ENCODE measurements at places on chromosomes 12 and 14.

- DNase-seq = no peak
These were observed 21.0 kb upstream of the MAGOHB start for GRCh38 chr12:10634427-10634826.

DNA sequence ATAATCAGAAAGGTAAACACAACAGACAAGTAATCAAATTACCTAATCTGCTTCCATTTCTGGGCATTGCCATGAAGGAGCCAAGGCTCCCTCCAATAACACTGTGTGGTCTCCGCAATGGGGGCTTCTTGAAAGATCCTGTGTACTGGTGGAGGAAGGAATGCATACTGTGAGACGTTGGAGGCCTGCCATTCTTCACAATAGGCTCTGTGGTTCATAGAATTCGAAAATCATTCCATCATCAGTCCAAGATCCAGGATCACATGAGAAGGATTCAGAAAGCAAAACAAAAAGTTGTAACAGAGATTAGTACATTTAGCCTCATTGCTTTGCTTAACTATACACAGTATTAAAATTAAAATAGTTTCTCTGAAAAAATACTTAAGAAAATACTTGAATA, 76.3 kb downstream of the CDK17 start:
- no peak for DNase-seq

DNA sequence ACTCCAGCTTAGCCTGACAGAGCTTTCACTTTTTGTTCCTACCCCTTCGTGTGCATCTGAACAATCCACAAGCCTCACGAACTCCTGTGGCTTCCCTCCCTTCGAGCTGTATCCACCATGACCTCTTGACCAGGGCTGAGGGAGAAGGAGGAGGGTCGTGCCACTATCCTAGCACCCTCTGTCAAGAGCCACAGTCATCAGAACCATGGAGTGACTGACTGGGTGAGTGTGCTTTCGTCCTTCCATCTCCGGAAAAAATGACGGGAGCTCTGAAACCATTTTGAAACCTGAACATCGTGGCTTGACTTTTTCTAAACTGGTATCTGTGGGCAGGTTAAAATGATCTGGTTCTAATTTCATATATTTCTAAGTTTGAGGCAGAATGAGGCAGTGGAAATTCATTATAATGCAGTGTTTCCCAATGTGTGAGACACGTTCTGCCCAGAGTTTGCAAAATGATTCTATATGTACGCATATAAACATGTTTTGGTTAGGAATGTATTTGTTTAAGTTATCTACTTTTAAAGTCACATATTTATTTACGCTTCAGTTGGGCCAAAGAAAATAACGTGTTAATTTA, 27.0 kb downstream of the IL26 start:
- no peak for DNase-seq

DNA sequence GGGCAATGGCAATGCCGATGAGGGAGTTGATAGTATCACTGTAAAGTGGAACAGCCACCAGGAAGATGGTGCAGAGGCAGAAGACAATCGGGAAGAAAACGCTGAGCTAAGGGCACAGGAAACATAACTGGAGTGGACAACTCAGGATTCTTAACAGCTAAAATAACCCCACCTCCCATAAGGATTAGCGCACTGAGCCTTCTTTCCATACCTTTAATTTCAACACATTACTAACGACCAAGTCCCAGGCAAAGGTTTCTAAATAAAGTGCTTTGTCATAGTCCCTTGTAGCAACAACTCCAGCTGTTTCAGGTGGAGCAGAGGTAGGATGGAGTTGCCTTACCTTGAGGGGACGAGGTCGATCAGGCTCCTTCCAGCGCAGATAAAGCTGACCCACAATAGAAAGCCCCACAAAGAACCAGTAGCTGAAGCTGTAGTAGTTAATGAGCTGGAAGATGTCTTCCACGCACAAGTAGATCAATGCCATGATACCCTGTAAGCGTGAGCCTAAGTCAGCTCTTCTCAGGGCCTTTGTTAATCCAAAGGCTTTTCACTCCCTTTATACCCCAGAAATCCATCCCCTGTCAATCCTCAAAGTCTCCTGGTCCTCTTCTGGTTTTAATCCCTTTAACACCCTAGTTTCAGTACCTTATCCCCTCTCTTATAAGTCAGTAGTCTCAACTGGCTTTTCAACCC, 7.7 kb downstream of the OXA1L start:
- DNase-seq = no peak

GRCh38 chr12:124520265-124520701, 47.1 kb downstream of the NCOR2 start:
- no peak for DNase-seq

DNA sequence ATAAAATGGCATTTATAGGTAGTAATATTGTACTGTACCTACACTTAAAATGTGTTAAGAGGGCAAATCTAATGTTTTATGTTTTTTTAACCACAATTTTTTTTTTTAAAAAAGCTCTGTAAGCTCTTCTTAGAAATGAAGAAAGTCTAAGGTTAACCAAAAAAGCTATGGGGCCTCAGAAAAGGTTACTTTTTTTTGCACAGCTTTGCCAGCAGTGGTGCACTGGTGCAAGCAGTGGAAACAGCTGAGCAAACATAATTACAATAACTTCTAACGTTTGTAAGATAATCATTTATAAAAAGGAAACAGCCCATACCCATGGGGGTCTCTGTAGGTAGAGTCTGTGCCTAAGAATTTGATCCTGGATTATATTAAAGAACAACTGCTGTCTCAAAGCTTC, 85.1 kb upstream of the NID2 start:
- no peak for DNase-seq

GRCh38 chr14:35158951-35159653, 36.8 kb downstream of the PRORP start:
- no peak for DNase-seq

GRCh38 chr14:103887557-103888115, 40.3 kb upstream of the PPP1R13B start:
- DNase-seq = no peak

GRCh38 chr12:22083167-22083566, 37.1 kb downstream of the CMAS start:
- no peak for DNase-seq

DNA sequence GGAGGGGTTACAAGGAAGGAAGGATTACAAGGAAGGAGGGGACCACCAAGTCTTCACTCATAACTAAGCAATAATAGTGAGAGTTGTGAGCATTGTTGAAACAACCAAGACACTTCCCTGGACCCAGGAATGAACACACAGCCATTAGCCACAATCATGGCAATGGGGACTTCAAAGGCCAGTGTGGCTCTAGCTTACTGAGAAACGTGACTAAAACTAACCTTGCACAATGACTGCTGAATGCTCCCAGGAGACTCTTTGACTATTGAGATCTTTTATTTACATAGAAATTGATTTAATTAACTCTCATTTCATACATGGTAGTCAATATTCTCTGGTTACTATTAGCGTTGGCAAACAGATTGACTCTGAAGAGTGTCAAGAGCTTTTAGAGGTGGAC, 263.0 kb upstream of the SOX5 start:
- DNase-seq = no peak

DNA sequence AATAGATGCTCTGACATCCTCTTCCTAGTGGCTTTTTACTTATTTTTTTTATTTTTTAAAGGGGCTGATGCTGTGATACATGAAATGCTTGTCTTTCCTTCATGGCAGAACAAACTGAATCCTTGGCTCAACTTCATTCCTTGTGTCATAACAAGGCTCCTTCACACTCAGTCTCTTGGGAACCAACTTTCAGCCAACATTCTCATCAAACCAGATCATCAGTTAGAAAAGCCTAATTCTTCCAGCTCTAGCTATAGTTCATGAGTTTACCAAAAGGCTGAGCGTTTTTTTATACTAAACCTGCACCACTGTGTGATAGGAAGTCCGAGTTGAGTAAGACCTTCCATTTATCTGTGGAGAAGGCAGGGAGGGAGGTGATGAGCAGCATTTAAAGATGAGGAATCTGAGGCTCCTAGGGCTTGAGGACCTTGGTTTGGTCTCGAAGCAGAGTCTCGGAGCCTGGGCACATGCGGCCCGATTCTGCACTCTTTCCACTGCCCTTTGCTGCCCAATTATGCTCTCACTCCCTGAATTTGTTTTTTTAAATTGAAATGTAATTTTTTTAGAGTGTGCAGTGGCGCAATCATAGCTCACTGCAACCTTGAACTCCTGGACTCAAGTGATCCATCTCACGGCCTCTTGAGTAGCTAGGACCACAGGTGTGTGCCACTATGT, 8.2 kb downstream of the GPRC5D start:
- DNase-seq = no peak

DNA sequence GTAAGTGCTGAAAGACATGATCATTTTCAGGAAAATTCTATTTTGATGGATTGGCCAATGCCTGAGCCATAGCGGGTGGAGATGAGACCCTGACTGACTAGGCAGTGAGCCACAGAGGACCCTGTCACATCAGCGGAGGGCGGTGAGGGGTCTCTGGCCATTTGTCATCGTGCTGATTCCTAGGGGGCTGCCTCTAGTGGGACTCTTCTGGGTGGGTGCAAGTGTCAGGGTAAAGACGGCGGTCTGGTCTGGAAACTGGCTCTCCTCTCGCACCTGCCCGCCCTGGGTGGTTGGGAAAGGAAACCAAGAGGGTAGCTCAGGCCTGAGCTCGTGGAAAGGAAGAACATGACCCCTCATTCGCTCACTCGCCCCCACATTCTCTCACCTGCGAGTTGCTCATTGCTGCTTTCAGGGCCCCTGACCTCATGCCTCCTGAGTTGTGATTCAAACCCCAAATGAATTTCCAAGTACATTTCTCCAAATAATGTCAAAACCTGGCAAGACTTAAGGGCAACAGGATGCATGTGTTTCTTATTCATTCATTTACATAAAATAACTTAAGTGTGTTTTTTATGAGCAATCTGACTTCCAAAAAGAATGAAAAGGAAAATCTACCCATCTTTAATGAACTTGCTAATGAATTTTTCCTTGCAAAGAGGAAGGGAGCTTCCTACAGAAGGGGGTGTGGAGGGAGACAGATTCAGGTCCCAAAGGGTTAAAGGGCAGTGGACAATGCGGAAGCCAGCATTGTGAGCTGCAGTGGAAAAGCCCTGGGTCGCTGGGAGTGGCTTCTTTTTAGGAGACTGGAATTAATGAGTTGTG, 12.8 kb downstream of the MEG3 start:
- DNase-seq = no peak

GRCh38 chr14:74574706-74575105, 37.3 kb downstream of the LTBP2 start:
- DNase-seq = no peak

DNA sequence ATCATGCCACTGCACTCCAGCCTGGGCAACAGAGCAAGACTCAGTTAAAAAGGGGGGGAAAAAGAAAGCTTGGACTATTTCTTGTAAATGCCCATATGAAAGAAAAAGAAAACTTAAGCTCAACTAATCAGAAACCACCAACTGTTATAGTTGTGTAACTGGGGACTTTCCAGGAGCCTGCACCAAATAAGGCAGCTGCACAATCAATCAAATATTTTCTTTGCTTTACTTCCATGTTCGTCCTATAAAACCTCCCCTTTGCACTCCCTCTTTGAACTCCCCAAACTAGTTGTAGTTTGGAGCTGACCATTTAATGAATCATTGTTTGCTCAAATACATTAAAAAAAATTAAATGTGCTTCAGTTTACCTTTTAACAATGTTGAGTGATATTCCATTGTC, 54.9 kb downstream of the OTOGL start:
- DNase-seq = no peak

DNA sequence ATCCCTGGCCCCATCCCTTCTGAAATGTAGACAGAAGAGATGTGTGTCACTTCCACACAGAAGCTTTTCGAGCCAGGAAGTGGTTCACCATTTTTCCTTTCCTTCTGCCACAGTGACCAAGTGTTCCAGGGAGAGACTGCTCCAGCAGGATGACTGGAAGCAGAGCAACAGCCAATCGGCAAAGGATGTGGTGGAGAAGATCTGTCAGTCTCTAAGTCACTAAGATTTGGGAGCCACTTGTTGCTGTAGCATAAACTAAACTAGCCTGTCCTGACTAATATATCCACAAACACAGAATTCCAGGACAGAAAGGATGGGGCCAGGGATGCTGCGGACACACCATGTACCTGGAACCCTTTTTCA, 42.9 kb downstream of the DUSP6 start:
- DNase-seq = no peak

DNA sequence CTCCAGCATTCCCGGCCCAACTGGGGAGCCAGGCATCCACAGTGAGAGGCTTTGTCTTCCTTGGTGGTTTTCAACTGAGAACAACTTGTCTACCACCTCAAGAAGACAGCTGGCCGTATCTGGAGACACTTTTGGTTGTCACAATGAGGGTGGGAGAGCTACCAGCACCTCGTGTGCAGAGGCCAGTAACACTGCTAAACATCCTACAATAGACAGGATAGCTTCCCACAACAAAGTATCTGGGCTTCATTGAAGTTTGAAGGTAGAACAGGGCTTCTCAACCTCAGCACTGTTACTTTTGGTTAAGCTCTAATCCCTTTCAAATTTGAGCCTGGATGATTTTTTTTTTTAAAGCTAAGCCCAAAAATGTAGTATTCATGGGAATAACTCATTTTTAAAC, 10.9 kb downstream of the SLC7A8 start:
- peak; percentile 45 for DNase-seq

DNA sequence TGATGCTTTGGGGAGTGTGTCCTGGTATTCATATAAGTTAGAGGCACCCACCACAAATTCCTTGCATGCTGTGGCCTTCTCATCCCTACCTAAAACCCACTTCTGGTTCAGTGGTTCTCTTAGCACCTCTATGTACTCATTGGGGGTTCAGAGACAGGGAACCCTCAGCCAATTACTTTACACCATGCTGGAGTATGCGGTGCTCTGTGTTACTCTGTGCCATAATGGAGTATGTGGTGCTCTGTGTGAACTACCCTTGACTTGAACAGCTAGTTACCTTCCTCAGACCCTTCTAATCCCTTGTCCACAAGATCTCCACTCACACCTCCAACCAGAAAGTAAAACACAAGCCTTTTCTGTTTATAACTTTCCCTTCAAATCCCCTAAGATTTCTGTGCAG, 172.5 kb upstream of the E2F7 start:
- no peak for DNase-seq

DNA sequence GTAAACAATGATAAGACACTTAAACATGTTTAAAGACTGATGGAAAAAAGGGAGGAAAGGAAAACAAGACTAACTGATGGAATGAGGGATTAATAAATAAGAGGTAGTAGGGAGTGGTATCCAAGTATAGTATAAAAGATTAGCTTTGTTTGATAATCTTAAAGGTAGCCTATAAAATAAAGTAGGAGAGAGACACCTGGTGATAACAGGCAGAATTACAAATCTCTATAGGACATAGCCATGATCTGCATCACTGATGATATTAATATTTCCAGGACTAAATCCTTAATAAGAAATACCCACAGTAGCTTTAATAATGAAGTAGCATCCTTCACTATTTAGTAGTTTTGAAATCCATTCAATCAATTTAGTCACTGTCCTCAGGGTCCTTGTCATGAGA, 30.4 kb downstream of the DLGAP5 start:
- DNase-seq = no peak

Data from CD8-positive, alpha-beta memory T cell (primary cell).